ENCODE measurements at places on chromosomes 13 and 19.

DNA sequence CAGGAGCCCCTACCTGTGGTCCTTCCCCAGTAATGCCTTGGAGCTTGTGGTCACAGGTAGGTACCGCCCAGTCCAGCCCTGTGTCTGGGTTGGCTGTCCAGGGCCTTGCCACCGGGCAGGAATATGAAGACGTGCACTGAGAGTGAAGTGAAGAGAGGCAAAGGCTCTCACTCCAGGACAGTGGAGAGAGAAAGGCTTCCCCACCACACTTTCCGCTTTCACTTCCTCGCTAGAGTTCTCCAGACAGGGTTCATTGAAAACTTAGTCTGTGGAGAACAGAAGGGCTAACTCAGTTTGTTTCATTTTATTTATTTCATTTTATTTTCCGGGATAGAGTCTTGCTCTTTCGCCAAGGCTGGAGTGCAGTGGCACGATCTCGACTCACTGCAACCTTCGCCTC is 14.2 kb downstream of the FCAR start:
- no peak for DNase-seq

DNA sequence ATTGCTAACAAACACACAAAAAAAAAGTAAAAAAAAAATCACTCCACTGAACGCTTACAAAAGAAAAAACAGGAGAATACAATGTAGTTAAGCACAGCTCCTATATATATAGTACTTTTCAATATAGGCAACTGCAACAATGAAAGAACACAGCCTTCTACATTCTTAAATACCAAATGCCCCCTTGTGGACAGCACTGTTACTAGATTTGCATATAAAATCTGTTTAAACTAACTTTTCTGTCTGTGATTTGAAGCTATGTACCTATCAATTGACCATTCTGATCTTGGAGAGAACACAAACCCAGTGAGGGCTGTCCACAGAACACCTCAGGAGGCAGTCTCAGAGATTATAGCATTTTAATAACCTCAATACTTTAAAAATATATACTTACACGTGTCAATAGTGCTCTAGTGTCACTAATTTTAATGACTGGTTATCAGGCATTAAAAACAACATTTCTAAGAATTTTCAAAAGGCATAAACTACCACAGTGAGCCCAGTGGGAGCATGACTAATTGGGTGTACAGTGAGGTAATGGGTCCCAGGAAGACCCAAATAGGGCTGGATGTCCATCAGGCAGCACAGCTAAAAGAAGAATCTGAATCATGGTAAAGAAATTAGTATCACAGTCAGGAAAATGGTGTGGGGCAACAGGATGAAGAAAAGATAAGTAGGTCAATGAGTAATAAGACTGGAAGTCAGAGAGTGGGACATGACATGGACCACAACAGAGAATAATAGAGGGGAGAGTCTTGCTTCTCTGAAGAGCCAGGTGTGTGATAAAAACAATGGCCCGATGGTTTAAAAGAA is 22.2 kb downstream of the CCDC169 start:
- DNase-seq, result no peak

- DNase-seq, result no peak
These were observed 3.5 kb downstream of the USF2 start for GRCh38 chr19:35272122-35272719.

DNA sequence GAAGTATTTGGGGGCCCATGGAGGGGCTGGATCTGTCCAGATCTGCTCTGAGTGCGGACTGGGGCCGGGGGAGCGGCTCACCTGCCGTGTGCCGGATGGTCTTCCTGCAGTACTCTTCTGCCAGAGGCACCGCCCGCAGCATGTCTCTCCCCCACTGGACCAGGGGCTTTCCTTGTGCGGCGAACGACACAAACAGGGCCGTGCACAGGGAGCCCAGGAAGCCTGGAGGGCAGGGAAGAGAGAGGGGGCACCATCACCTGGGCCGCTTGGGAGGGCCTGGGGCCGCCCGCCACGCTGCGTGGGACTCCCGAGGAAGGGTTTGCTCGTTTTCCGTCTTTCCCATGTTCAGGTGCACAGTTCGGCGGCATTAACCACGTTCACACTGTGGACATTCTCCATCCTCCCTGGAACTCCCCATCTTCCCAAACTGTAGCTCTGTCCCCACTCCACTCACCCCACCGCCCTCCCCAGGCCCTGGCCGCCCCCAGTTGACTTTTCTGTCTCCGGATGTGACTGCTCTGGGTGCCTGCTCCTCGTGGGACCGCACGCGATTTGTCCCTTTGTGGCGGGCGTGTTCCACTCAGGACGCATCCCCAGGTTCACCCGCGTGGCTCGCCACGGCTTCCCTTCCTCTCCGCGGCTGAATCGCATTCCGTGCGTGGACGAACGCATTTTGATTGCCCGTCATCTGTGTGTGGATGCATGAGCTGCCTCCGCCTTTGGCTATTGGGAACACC is 24.2 kb downstream of the ADPRHL1 start:
- DNase-seq, result no peak

DNA sequence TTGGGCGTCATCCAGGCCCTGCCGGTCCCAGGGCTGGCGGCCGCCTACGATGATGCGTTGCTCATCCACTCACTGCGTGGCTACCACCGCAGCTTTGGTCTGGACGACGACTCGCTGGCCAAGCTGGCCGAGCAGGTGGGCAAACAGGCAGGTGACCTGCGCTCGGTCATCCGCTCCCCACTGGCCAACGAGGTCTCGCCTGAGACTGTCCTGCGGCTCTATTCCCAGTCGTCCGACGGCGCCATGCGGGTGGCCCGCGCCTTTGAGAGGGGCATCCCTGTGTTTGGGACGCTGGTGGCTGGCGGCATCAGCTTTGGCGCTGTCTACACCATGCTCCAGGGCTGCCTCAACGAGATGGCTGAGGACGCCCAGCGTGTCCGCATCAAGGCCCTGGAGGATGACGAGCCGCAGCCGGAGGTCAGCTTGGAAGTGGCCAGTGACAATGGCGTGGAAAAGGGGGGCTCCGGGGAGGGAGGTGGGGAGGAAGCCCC is 3.5 kb downstream of the IRGC start:
- DNase-seq, result no peak

- DNase-seq, result no peak
These were observed 29.0 kb upstream of the RNF17 start for GRCh38 chr13:24734950-24735349.

DNA sequence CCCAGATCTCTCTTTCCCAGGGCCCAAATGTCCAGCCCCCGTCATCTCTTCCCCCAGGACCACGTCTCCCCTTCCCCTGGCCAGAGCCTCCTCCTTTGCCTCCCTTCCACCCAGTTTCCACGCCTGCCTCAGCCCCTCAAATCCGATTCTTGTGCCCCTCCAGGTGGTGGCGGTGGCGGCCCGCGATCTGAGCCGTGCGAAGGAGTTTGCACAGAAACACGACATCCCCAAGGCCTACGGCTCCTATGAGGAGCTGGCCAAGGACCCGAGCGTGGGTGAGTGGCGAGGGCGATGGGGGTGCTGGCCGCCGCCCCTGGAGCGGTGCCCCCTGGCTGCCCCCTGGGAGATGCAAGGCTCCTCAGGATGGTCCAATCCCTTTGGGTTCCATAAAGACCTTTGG is 1.3 kb downstream of the DHDH start:
- no peak for DNase-seq

DNA sequence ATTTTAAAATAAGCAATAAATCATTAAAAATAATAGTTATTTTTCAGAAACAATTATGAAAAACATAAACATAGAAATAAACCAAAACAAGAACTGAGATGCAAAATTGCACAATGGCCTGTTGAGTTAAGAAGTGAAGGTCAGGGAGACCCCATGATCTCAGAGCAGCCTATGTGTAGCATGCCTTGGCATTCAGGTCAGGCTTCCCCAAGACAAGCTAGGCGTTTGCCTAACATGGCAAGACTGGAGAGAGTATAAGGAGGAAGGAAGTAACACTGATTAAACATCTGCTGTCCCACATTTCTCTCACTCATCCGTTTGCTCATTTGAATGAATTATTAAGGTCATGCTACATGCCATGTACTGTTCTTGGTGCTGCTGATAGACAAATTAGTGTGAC is 291.8 kb downstream of the TSHZ3 start:
- no peak for DNase-seq

GRCh38 chr13:114248011-114248410 is 13.3 kb downstream of the CDC16 start:
- DNase-seq, result no peak

- DNase-seq, result no peak
These were observed 18.6 kb upstream of the STRN4 start for GRCh38 chr19:46764817-46765291.

DNA sequence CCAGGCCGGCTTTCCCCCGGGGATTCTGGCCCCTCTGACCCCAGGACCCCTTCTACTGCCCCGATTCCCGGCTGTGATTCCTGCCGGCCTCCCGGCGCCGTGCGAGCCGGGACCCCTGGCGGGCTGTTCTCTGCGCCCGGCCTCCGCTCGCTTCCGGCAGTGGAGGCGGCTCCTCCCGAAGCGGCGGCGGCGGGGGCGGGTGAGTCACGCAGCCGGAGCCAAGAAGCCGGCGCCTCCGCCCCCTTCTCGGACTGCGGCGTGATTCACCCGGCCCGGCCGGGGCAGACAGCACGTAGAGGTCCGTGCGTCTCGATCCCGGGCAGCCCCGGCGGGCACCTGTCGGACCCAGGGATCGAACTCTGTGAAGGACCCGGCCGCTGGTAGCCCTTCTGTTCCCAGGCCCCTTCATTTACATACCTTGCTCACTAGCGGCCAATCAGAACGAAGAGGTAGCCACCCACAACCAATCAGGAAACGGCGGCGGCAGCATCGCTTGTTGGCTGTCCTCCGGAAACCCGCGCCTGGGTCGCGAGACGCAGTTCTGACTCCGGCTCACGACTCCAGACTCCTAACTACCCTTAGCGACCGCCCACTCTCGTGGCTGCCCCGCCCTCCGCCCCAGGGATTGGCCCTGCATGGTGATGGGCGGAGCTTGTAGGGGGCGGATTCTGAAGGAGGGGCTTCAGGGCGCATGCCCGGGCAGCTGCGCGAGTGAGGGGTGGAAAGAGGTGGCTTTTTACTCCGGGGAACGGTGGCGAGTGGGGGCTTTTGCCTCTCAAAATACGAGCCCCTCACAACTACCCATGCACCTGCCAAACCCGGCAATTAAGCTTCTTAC is at the start of gene SERTAD1:
SERTAD1 (minus strand) TSS at position 543 of the 838 bp plus-strand sequence. CDS start 2,446 bp downstream, outside the sequence.
- peak; percentile 99 for DNase-seq

- DNase-seq, result no peak
These were observed 7.1 kb downstream of the LILRB2 start for GRCh38 chr19:54273821-54274220.

- DNase-seq, result no peak
These were observed 5.3 kb upstream of the EPSTI1 start for GRCh38 chr13:42997381-42997780.

GRCh38 chr19:39951686-39952085 is 17.3 kb upstream of the FCGBP start:
- no peak for DNase-seq

- DNase-seq, result no peak
These were observed 99.9 kb downstream of the GNG7 start for GRCh38 chr19:2602391-2603181.

- DNase-seq, result peak; percentile 9
These were observed 5.6 kb downstream of the APC2 start for GRCh38 chr19:1455336-1456120.

GRCh38 chr19:50969413-50969760 is at the start of gene KLK6:
TSS of gene KLK6 (minus strand) at chr19:50969591. CDS start at chr19:50968104, 1,487 bp downstream.
- peak; percentile 80 for DNase-seq

- DNase-seq, result no peak
These were observed 235.5 kb downstream of the GPC6 start for GRCh38 chr13:93462151-93462550.

DNA sequence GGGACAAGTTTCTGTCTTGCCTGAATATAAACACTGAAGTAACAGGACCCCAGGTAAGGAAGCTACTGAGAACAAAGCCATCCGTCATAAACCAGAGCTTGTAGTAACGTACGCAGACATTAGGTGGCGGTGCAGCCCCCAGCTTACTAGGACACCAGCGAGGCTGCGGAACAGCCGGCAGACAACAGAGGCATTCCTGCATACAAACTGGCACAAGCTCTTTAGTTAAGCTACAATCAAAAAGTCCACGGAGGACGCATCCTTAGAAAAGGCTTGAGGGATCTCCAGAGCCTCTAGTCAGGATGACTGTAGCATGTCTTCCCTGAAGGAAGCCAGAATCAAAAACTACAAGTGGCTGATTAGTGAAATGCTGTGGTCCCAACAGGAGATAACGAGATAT is 26.2 kb downstream of the ZNF160 start:
- DNase-seq, result peak; percentile 54

DNA sequence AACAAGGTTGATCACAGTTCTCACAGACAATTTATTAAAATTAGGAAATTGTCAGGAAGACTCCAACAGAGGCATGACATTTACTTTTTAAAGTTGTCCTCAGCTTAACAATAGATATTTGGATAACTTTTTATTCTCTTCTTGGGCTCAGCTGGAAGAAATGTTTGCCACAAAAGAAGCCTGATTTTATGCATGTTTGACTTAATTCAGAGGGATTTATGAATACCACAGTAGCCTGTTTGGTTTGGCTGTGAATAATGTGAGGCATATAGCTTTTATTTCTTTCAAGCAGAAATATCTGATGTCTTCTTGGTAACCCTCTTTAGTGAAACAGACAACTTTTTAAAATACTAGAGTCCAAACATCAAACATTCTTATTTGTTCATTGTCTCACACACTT is 1464.5 kb upstream of the SLC10A2 start:
- DNase-seq, result no peak

GRCh38 chr13:67075239-67075638 is 154.9 kb downstream of the PCDH9 start:
- no peak for DNase-seq

DNA sequence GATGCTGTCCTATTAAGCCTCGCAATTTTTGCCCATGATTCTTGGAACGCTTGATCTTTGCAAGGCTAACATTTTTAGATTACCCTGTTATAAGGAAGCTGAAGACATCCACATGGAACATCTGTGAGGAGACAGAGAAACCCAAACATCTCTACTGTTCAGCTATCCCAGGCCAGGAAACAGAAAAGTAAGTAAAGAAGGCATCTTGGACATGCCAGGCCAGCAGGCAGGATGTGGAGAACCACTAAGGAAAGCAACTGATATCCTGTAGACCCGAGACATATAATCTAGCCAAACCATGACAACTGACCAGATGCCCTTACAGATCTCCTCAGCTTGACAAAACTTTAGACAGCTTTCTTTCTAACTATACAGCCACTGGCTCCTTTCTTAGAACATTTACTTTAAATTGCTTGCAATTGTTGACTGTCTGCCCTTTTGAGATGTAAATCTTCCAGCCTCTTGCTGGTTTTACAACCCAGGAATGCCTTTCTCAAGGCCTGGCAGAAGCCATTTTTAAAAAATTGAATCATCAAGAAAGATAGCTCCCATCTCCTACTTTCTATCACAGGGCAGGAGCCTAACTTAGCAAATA is 255.8 kb upstream of the DACH1 start:
- DNase-seq, result no peak
